ENCODE measurements at places on chromosomes 11 and 22.

DNA sequence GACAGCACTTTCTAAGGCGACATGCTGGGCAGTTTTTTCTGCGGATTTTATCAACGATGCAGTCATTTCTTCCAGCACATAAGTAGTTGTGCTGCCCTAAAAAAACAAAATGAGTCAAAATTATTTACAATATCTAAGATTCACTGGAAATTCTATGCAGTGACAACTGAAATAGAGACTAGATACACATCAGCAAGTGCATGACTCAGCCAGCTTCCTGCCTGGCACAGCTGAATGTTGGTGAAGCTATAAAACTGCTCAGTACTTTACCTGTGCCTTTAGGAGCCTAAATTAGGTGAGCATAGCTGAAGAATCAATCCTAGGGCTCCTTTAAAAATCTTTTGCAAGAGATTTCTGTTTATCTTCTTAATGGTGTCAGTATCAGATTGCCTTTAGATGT lies 37.8 kb downstream of the PGR start:
- no peak for DNase-seq

DNA sequence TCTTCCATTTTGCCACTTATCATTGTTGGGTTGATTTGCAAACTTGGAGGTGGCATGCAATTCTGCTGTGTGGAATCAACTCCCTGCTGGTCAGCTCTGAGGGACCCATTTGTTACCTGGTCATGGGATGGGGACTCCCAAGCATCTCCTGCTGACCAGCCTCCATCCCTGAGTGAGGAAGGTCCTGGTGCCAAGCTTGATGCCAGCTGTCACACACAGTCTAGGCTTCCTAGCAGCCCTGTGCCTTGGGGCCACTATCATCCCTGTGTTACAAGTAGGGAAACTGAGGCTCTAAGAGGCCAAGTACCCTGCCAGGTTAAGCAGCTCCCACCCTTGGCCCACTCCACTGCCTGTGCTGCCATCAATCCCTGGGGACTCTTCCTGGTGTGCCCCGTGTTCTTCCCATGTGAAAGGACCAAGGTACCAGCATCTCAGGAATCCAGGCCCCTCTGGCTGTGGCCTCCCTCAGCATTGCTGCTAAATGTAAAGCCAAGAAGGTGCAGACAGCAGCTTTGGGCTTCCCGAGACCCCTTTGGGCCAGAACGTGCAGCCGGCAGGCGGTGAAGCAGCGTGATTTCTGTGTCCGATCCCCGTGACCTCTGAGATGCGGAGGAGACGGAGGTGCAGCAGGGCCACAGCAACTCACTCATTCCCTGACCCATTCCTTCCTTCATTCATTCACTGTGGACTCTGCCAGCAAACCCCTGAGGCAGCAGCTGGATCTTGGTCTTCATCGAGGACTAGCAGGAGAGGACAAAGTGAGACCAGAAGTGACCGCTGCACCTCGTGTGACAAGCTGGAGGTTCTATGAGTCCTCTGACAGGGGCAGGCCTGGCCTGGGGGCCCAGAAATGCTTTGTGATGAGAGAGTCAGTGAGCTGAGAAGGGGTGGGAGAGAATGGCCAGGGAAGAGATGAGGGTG lies 49.7 kb downstream of the MYEOV start:
- DNase-seq, result no peak

- DNase-seq, result no peak
Observed at GRCh38 chr22:22816171-22816514, 71.5 kb upstream of the IGLL5 start.

DNA sequence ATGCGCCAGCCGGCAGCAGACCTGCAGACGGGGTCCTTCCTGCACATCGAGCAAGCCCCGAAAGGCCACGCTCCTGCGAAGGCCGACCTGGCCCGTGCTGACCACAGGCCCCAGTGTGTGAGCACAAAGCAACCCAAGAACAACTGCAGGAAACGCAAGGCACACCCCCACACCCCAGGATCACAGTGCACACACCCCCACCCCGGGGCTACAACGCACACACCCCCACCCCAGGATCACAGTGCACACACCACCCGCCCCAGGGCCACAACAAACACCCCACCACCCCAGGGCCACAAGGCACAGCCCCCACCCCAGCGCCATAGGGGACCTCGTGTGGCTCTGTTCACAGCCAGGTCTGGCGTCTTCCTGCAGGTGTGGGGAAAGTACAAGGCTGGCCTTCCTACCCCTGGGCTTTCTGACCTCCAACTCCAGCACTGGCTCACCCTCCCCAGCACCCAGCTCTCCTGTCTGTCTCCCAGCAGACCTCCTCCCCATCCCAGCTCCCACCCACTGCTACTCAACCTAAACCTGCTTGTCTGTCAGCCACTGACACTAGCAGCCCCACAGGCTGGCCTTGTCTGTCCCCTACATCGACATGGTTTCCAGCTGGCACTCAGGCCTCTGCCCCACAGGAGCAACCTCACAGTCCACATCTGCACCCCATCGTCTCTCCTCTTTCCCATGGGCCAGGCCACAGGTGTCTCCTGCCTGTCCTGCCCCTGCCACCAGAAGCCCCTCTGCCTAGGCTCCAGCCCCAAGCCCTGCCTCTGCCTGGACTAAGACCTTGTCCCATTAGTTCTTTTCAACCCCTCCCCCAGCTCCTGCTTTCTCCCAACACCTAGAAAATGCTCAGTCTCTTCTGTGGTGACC lies 20.5 kb upstream of the EFCAB6 start:
- no peak for DNase-seq

DNA sequence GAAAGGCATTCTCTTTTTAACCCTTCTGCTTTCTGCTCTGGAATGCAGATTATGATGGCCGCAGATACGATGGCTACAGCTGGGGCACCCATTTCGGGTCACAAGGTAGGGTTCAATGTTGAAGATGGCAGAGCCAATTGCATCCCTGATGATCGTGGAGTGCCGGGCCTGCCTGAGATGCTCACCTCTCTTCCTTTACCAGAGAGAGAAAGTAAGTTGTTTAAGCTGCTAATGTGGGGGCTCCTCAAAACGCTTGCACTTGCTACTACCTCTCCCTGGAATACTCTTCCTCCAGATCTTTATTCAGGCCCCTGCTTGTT lies 50.8 kb upstream of the PRDM11 start:
- DNase-seq, result no peak

DNA sequence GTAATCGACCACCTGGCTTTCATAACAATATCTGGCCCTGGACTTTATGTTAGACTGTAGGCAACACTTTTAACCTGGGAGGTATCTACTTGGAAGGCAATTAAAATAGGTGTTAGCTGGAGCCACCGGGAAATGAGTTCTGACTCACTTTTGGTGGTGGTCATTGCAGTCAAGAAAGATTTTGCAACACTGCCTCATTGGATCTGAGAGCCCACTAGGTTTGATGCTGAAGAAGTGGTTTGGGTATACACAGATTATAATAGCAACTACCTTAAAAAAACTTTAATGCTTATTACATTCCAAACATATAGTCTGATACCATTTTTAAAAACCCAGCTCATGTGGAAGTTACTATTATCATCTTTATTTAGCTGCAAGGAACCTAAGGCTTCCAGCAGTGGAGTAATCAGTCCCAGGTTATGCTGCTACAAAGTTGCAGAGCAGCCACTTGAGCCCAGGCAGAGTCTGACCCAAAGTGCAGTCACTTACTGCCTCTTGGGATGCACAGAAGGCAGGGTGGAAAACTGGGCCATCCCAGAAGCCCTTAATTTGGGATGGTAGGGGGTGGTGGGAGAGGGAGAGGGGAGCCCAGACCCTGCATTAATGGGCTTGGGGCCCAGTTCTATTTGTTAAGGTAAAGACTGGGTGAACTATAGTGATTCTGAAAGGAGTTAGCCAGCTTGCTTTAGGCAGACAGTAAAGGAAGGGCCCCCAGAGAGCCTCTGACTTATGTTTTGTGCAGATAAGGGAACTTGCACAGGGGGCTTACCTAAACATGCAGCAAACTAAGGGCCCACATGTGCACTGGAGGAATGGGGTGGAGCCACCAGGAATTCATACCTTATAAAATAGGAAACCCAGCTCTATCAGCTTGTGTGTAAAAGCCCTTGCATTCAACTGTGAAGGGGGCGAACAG lies 149.4 kb downstream of the SNX19 start:
- DNase-seq, result no peak

DNA sequence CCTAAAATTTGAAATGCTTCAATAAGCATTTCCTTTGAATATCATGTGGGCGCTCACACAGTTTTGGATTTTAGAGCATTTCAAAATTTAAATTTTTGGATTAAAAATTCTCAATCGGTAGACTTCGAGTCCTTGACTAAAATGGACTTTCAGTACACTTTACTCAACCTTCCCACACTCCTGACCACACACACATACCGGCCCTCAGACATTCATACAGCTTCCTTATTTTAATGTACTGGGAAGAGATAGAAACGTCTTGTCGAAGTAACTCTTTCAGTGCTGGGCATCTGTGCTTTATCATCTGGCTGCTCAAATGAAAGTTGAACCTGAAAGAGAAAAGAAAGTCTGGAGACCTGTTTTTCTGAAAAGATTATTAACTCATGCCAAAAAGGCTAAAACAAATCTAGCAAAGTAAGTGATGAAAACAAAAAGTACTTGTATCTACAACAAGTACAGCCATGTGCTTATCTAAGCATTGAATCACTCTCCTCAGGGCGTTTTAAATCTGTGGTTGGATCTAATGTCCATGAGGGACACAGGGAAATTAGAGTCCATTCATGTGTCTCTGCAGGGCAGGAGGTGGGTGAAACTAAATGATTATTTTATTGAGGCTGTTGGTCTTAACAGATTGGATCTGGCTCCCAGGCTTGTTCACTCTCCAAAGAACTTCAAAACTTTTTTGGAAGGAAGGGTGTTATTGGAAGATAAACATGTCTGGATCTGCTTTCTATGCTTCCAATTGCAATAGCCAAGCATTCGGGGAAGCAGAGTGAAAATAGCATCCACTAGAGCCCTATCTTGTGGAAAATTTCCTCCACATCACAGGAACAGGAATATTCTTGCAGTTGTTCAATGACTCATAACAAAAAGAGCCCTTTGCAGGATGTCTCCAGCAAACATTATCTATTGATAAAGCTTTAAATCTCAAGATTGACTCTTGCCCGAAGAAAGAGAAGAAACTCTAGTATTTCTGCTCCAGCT lies 47.0 kb downstream of the CARD18 start:
- peak; percentile 38 for DNase-seq

- no peak for DNase-seq
Observed at GRCh38 chr11:61042961-61043540, 59.2 kb upstream of the CD5 start.

- DNase-seq, result no peak
Observed at GRCh38 chr11:46527591-46528130, 66.2 kb downstream of the AMBRA1 start.

DNA sequence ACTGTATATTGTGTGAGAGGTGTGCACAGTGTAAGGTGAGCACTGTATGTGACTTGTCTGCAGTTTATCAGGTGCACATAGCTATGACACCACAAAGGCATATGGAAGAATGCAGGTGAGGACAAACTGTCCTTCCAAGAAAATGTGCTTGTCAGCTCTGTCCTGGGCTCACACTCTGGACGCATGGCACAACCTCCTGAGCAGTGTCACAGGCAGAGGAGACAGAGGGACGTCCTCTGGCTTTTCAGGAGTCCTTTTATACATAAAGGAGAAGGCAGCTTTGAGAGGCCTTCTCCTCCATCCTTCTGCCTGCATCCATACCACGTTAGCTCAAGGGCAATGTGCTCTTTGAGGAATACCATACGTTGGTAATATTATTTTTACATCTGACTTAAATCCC lies 7.5 kb upstream of the MYOD1 start:
- no peak for DNase-seq

DNA sequence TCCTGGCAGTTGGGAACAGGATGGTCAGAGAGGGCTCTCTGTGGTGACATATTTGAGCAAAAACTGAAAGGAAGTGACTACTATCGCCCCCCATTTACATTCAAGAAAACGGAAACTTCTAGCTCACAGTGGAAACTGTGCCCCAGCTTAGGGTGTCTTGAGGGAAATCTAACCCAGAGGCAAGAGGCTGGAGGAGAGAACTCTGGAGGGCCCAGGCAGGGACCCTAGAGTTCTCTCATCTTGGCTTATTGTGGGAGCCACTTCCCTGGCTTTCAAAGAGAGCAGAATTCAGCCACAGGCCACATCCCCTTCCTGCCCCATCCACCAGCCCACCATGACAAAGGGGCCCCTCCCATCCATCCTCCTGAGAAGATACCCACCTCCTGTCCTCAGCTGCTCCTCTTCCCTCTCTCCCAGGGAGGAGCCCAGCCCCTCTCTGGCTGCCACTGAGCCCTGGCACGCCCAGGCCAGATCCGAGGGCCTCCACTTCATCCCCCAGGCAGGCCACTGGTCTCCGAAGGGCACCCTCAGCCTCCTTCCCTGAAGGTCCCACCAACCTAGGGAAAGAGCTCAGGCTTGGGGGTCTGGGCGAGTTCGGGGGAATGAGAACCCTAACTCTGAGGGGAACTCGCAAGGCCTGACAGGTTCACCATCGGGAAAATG lies 1.6 kb upstream of the TMPRSS13 start:
- DNase-seq, result no peak

DNA sequence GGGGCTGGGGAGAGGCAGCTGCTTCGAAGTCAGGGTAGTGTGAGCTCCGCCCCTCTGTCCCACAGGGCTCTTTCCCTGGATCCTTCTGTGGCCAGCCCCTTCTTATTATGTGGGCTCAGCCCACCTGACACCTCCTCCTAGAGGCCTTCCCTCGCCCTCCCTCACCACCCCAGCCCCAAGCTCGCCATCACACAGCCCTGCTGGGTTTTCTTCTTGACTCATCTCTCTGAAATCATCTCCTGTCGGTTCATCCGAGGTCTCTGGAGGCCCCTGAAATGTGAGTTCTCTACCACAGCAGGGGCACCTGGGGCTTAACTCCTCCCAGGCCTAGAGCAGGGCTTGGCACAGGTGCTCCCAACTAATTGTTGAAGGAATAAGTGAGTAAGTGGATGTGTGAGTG lies 65.2 kb downstream of the CACNA1I start:
- DNase-seq, result no peak

- no peak for DNase-seq
Observed at GRCh38 chr11:77379253-77379652, 77.8 kb upstream of the GDPD4 start.

- no peak for DNase-seq
Observed at GRCh38 chr22:34812631-34813030, 253.3 kb upstream of the ISX start.

DNA sequence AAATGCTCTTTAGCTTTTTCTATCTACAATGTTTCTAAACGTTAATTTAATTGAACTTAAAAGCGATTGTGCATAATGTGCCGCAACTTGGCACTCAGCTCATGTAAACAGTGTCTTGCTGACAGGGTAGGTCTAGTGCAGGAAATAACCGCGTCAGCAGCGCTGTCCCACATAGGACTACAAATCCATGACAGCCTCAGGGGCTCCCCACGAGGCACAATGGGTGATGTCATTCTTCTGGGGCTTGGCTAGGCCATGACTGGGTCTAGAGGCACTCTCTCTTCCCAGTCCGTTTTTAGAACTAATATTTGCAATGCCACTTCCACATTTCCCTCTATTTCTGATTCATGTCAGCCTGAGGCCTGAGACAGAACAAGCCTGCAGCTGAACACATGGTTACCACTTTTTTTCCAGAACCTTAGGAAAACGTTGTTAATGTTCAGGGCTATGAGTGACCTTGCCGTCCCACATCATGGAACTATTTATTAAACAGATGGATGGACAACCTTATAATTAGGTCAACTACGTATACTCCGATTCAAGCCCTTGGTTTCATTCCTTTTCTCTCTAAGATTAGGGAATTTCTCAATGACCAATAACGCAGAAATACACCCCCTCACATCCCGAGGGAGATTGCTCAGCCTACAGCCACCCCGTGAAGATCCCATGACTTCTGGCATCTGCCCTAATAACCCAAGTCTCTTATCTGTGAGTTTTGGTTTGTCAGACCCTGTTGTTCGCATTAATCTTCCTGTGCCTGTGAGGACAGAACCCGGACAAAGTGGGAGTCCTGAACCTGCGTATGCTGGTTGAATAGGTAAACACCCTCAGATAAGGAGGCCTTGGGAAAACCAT lies 19.4 kb upstream of the SNX32 start:
- DNase-seq, result no peak
